Lung (tissue), 17 donors: ENCODE measurements at places on chromosomes 7 and 10. TPM values are rescaled to one million over a fixed set of nuclear protein-coding genes. Genes with fewer than 3 reads are reported as not detected.

NPFFR1 gene
- total RNA-seq, result 0.12 TPM

C7orf33 gene
- total RNA-seq, result not detected

MDH2 gene
- total RNA-seq, result 54.3 TPM

- DNase-seq, result no peak
- H3K36me3 ChIP-seq, result no peaks in the 10 kb centered on the region
- no peak overlapping the region for H3K4me3 ChIP-seq
- H3K27ac ChIP-seq, result no peak overlapping the region
- no peaks in the 10 kb centered on the region for H3K4me1 ChIP-seq
Measured at GRCh38 chr10:110525349-110526260, 27.9 kb downstream of the DUSP5 start.

- H3K27ac ChIP-seq, result no peak overlapping the region
- H3K27me3 ChIP-seq, result no peaks in the 10 kb centered on the region
- no peak for DNase-seq
- H3K4me1 ChIP-seq, result peaks cover 9% of the 10 kb centered on the region
- no peaks in the 10 kb centered on the region for H3K36me3 ChIP-seq
- H3K4me3 ChIP-seq, result no peak overlapping the region
Measured at GRCh38 chr10:88089498-88089897, 226.1 kb downstream of the PTEN start.

UFSP1 gene
- 5.8 TPM for total RNA-seq

DNA sequence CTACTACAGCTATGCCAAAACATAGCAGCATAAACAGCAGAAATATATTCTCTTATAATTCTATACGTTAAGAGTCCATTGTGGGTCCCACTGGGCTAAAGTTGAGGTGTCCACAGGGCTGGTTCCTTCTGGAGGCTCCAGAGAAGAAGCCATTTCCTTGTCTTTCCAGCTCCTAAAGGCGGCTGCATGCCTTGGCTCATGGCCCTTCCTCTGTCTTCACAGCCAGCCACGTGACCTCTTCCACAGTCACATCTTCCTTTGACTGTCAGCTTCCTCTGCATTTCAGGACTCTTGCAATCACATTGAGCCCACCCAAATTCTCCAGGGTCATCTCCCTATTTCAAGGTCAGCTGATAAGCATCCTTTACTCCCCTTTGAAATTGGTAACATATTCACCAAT lies 17.2 kb downstream of the NACAD start:
- no peak overlapping the region for H3K27ac ChIP-seq
- no peaks in the 10 kb centered on the region for H3K4me1 ChIP-seq
- H3K4me3 ChIP-seq, result no peak overlapping the region

DNA sequence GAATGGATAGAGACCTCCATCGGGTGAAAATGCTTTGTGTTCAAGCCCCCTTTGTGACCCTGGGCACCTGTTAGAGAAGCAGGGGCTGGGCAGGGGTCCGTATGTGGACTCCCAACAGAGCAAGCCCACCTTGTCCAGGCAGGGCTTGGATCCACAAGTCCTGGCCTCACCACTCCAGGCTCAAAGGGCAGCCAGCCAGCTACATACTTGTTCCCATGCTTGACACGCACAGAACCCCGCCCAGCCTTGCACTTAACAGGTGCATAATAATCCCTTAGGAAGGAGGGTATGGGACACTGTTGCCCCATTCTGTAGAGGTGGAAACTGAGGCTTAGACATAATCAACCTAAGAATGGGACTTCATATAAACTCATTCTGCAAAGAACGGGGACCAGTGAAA lies 160.6 kb downstream of the PRKAG2 start:
- H3K27ac ChIP-seq, result peak overlapping the region; percentile 51
- peaks cover 11% of the 10 kb centered on the region for H3K4me1 ChIP-seq
- H3K4me3 ChIP-seq, result no peak overlapping the region

GRCh38 chr10:59098831-59099452 lies 77.5 kb upstream of the PHYHIPL start:
- H3K4me3 ChIP-seq, result no peak overlapping the region
- no peak for DNase-seq
- H3K27me3 ChIP-seq, result no peaks in the 10 kb centered on the region
- H3K4me1 ChIP-seq, result peaks cover 13% of the 10 kb centered on the region
- H3K27ac ChIP-seq, result no peak overlapping the region

GRCh38 chr7:17601921-17602320 lies 303.5 kb downstream of the AHR start:
- H3K36me3 ChIP-seq, result no peaks in the 10 kb centered on the region
- no peak for DNase-seq
- no peak overlapping the region for H3K27ac ChIP-seq

DNA sequence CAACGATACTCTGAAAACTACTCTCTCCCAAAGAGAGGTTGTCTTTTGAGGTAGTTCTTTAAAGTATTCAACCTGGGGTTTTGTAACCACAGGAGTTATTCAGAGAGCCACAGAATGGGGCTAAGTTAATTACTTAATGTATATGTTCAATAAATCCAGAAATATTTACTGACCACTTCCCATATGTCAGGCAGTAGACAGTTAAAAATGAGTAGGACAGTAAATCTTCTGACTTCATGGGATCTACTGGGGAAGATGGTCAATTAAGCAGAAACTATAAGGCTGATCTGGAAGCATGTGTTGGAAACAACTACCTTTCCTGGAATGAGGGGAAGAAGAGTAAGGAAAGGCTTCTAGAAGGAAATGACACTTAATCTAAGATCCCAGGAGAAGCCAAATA lies 167.7 kb downstream of the MAGI2 start:
- no peak for DNase-seq
- no peak overlapping the region for H3K4me3 ChIP-seq
- no peak overlapping the region for H3K27ac ChIP-seq

GRCh38 chr10:65719790-65720189 lies 1206.0 kb upstream of the LRRTM3 start:
- no peaks in the 10 kb centered on the region for H3K36me3 ChIP-seq
- no peaks in the 10 kb centered on the region for H3K27me3 ChIP-seq
- H3K4me3 ChIP-seq, result no peak overlapping the region
- peaks cover 4% of the 10 kb centered on the region for H3K4me1 ChIP-seq

- H3K4me3 ChIP-seq, result no peak overlapping the region
- DNase-seq, result no peak
- H3K36me3 ChIP-seq, result no peaks in the 10 kb centered on the region
- H3K27me3 ChIP-seq, result no peaks in the 10 kb centered on the region
- H3K27ac ChIP-seq, result no peak overlapping the region
- no peaks in the 10 kb centered on the region for H3K4me1 ChIP-seq
Measured at GRCh38 chr10:69307434-69307833, 29.1 kb downstream of the HK1 start.

DNA sequence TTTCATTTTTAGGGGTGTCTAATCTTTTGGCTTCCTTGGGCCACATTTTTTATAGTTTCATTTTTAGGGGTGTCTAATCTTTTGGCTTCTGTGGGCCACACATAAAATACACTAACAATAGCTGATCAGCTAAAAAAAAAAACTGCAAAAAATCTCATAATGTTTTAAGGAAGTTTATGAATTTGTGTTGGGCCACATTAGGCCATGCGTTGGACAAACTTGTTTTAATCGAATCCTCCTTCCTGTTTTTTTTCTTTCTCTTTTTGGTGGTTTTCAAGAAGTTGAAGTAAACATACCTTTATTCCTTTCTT lies 37.4 kb downstream of the ZNRF2 start:
- no peak for DNase-seq
- H3K27me3 ChIP-seq, result no peaks in the 10 kb centered on the region
- H3K4me1 ChIP-seq, result peaks cover 4% of the 10 kb centered on the region
- no peak overlapping the region for H3K4me3 ChIP-seq

DNA sequence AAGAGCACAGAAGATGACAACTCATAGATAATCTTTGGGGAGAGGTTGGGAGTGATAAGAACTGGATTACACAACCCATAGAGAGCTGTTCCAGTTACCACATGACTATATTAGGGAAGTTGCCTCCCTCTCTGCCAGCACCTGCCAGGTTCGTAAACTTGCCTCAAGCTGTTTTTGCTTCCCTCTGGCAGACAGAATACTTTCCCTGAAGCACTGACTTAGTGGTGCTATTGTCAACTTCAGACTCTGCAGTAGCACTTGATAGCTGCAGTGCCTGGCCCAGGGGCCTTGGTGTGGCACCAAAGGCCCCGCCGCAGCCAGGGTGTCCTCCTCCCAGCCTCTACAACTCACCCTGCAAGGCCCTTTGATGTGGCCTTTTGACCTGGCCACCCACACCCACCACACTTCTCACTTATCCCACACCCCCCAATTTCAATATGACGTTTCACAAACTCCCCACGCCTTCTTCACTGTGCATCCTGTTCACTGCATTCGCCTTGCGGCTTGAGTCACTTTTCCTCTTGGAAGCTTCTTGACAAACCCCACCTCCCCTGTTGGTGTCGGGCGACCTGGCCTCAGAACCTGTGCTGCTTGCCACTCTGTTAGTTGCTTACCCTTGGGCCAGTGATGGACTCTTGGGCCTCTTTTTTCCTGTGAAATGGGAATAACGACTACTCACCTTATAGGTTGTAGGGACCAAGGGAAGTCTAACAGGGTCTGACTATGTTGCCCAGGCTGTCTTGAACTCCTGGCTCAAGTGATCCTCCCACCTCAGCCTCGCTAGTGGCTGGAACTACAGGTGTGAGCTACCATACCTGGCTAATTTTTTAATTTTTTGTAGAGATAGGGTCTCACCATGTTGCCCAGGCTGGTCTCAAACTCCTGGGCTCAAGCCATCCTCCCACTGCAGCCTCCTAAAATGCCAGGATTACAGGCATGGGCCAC lies 50.2 kb upstream of the PODXL start:
- H3K27me3 ChIP-seq, result no peaks in the 10 kb centered on the region
- no peak overlapping the region for H3K27ac ChIP-seq
- DNase-seq, result no peak
- H3K4me3 ChIP-seq, result no peak overlapping the region

INMT gene
- 200 TPM for total RNA-seq

ADCY1 gene
- 0.34 TPM for total RNA-seq

- H3K4me3 ChIP-seq, result no peak overlapping the region
- H3K4me1 ChIP-seq, result no peaks in the 10 kb centered on the region
- no peaks in the 10 kb centered on the region for H3K36me3 ChIP-seq
- no peak overlapping the region for H3K27ac ChIP-seq
Measured at GRCh38 chr7:16921151-16921550, 39.4 kb upstream of the AGR3 start.

DNA sequence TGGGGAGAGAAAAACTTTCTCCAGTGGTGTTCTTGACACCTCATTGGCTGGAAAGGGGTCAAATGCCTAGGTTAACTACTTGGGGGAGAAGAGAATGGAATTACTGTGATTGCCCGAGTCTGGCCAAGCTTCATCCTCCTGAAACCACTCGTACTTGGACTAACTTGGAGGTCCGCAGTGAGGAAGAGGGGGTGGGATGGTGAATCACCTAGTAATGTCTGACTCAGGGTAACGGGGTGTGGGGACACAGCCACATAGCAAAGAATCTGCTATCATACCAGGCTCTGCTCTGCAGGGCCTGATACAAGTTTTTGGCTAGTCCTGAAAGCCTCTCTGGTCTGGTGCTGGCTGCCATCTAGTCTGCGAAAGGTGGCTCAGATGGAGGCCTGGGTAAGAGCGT lies 190.9 kb downstream of the RPS24 start:
- H3K4me3 ChIP-seq, result no peak overlapping the region
- H3K36me3 ChIP-seq, result no peaks in the 10 kb centered on the region
- no peaks in the 10 kb centered on the region for H3K27me3 ChIP-seq
- H3K27ac ChIP-seq, result no peak overlapping the region
- no peak for DNase-seq

CELF2 gene
- 115 TPM for total RNA-seq

UCN3 gene
- 0.28 TPM for total RNA-seq
